ENCODE measurements at places on chromosomes 7 and 10.

- DNase-seq, result no peak
Observed at GRCh38 chr7:138285129-138285528, 174.9 kb upstream of the TRIM24 start.

GRCh38 chr7:98066934-98067507, 39.6 kb upstream of the LMTK2 start:
- DNase-seq, result no peak

GRCh38 chr10:110531687-110532086, 34.0 kb downstream of the DUSP5 start:
- DNase-seq, result no peak

DNA sequence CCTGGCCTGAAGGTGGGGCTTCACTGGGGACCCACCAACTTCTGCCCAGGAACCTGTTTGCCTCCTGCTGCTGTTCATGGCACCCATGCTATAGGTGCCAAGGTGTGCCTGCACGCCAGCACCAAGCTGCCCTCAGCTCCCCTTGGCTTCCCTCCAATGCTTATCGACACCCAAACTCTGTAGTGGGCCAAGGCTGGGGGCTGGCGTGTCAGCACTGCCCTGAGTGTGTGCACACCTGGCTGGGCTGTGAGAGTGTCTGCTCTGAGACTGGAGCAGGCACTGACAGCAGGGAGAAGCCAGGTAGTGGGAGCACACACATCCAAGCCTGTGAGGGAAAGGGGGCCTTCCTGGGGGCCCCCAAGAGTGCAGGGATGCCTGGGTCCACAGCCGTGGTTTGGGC, 43.1 kb upstream of the TUBB8 start:
- DNase-seq, result no peak

DNA sequence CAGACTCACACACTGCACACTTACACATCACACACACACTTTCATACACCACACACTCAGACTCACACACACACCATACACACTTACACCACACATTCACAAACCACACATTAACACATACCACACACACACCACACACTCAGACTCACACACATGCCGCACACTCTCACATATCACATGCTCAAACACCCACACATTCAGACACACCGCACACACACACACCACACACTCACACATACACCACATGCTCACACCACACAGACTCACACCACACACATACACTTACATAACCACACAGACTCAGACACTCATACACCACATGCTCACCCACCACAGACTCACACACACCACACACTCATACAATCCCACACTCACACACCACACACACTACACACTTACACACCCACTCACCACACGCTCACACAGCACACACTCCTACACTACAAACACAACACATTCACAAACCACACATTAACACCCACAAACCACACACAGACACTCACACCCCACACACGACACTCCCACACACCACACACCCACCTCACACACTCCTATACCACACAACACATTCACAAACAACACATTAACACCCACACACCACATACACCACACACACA, 125.4 kb downstream of the EVX1 start:
- no peak for DNase-seq

GRCh38 chr10:110758898-110759297, 112.8 kb upstream of the PDCD4 start:
- DNase-seq, result no peak

Data from activated CD4-positive, alpha-beta T cell treated with anti-CD3 and anti-CD28 coated beads, Interleukin-10, Interleukin-2, amounts not matched to agents 100 ng/mL and 50 ng/mL, durations not matched to agents 16 hours and 8 hours (primary cell).